ENCODE measurements at places on chromosomes 6 and 20. TPM values are rescaled to one million over a fixed set of nuclear protein-coding genes. Genes with fewer than 3 reads are reported as not detected.

- peaks cover 14% of the 10 kb centered on the region for H3K27me3 ChIP-seq
- no peak overlapping the region for H3K27ac ChIP-seq
- H3K4me1 ChIP-seq = peaks cover 35% of the 10 kb centered on the region
- no peak for DNase-seq
- peaks cover 6% of the 10 kb centered on the region for H3K36me3 ChIP-seq
These were observed 694 bp upstream of the FAM120B start for GRCh38 chr6:170305805-170306323.

GRCh38 chr6:129817821-129818220 is 43.3 kb downstream of the TMEM244 start:
- H3K27me3 ChIP-seq = peaks cover 16% of the 10 kb centered on the region
- H3K36me3 ChIP-seq = no peaks in the 10 kb centered on the region
- no peak overlapping the region for H3K4me3 ChIP-seq
- peaks cover 3% of the 10 kb centered on the region for H3K4me1 ChIP-seq

DNA sequence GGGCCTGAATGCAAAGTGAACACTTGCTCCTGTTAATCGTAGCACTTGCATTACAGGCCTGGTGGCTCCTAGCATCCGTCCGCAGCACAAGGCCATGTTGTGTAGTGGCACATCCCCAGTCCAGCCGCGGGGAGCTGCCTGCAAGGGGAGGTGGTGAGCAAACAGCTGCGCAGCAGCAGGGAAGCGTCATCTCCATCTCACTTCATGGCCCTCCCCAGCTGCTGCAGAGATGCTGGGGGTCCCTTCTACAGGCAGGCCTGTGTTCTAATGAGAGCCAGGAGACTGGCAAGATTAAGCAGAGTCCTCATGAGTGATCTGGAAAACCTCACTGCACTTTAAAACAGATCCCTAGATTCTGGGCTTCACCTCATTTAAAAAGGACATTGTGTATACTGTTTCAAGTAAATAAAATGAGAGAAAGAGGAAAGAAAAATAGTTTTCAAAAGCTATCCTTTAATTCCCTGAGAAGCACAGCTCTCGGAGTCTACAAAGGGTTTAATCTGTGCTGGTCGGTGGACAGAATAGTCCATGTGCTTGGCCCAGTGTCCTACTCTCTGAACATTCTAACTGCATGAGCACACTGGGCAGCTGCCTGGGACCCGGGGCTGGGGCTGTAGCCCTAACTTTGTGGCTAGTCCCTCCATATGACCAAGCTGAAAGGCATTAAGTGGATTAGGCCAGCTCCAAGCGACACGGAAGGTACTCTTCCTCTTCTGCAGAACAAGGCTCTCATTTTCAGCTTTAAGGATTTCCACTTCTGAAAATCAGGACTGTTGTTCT is 125.8 kb downstream of the LY86 start:
- no peaks in the 10 kb centered on the region for H3K36me3 ChIP-seq
- H3K4me1 ChIP-seq = peaks cover 19% of the 10 kb centered on the region
- no peak overlapping the region for H3K27ac ChIP-seq
- peaks cover 19% of the 10 kb centered on the region for H3K27me3 ChIP-seq
- no peak for DNase-seq

GRCh38 chr6:32369660-32370059 is 2.0 kb downstream of the TSBP1 start:
- H3K4me1 ChIP-seq = peaks cover 8% of the 10 kb centered on the region
- no peak overlapping the region for H3K27ac ChIP-seq
- H3K4me3 ChIP-seq = no peak overlapping the region

The BHLHE23 gene
- not detected for total RNA-seq

The ENPP4 gene
- total RNA-seq = 8.8 TPM

The RAB22A gene
- total RNA-seq = 12.0 TPM

The BPIFB4 gene
- total RNA-seq = not detected
